ENCODE measurements at places on chromosomes 16 and 17.

GRCh38 chr16:50099957-50100648 lies 34.3 kb downstream of the HEATR3 start:
- DNase-seq: no peak

GRCh38 chr16:55169780-55170179 lies 154.2 kb upstream of the IRX6 start:
- no peak for DNase-seq

- DNase-seq: no peak
These were observed 26.6 kb upstream of the NLRP1 start for GRCh38 chr17:5610956-5611355.

DNA sequence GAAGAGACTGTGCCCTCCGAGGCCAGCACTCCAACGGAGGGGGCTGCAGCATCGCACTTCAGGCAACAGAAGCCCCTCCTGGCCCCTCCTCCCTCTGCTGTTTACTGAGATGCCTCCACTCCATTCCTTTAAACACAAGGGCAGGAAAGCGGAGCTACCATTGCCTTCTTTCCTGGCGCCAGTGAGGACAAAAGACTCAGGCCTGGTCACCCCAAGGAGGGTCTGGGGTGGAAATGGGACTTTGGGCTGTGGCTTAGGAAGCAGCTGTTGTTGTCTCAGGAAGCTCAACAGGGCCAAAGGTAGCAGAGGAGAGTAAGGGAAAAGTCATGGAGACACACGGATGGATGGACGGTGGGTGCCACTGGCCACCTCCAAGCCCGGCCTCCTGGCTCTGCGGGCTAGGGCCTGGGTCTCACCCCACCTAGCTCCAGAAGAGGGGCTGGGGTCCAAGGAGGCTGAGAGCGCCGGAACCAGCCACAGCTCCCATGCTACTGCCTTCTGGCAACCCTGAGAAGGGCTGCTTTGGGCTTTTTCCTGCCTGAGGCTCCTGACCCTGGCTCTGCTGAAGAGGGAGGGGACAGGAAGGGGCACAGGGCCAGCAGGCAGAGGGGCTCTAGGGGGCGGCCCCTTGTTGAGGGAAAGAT lies 11.1 kb downstream of the CD300LG start:
- DNase-seq: no peak

GRCh38 chr17:64332502-64332901 lies 58.2 kb downstream of the PECAM1 start:
- no peak for DNase-seq

DNA sequence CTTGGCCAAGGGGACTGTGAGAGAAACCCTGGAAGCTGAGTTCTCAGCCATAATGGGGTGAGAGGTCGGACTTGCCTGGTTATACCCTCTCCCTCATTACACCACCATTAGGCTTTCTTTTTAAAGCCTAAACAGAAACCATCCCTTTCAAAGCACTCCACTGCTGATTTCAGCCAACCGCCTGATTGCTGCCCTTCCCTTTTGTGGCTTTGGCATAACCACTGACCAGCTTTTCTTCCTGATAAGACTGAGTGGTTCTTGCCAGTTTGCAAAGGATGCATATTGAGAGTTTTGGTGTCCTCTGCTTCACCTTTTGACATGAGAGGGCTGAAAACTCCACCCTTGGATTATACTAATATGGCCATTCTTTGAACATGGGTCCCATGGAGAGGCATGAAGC lies 308.2 kb upstream of the GOT2 start:
- no peak for DNase-seq

DNA sequence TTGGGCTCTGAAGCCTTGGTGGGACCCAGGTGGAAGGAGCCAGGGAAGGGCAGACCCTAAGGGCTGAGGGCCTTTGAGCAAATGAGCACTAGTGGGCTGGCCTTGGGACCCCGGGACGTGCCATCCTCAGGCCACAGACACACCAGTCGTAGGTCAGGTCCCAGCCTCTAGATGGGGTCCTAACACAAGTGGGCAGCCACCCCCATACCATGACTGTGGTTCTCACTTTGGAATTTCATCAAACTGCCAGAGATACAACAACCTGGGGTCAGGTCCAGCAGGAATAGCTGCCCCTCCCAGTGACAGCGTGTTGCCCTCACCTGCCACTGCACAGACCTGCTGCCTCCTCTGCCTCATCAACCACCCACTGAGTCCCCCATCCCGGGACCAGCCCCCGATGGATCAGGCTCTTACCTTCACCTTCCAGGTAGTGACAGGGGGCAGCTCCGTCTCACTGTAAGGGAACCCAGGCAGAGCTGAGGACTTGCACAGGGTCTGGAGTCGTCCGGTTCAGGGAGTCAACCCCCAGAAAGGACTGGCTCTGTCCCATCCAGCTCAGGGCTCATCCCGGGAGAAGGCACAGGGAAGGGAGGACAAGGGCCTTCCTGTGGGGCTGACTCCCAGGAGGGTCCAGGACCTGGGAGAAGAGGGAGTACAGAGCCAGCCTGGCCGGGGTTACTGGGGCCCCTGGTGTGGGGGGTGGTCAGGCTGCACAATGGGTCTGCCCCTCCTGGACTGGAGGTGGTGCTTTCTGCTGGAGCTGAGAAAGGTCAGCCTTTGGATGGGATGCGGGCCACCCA lies 40.0 kb downstream of the LGALS9 start:
- no peak for DNase-seq

GRCh38 chr16:65666132-65666941 lies 544.5 kb upstream of the CDH11 start:
- DNase-seq: no peak
